Fibroblast of upper back skin (primary cell): ENCODE measurements at places on chromosomes 13 and 19.

DNA sequence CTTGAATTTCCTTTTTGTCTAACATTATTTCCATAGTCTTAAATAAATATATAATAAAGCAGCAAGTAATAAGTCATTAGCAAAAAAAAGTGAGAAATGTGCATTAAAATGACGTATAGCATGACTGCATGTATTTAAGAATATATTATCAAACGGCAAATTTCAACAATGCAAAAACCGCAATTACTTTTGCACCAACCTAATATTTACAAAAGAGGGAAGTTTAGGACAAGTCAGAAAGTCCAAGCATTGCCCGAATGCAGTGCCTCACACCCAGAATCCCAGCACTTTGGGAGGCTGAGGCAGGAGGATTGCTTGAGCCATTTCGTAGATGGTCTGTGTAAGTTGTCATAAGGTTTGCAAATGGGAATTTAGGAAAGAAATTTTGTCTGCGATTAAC lies 10.2 kb upstream of the NAXD start:
- no peak for DNase-seq

DNA sequence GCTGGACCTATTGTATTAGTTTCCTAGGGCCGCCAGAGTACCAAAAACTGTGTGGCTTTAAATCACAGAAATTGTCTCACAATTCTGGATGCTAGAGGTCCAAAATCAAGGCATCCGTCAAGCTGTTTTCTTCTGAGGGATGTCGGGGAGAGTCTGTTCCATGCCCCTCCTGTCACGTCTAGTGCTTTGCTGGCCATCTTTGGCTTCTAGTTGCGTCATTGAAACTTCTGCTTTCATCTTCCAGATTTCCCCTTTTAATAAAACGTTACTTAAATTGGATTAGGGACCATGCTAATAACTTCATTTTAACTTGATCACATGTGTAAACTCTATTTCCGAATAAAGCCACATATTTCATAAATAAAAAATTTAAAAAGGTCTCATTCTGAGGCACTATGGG lies 47.5 kb downstream of the TRPM4 start:
- no peak for DNase-seq

- no peak for DNase-seq
These were observed 3.6 kb upstream of the COMP start for GRCh38 chr19:18794692-18795091.

GRCh38 chr13:98556968-98557631 lies 19.8 kb downstream of the STK24 start:
- no peak for DNase-seq

DNA sequence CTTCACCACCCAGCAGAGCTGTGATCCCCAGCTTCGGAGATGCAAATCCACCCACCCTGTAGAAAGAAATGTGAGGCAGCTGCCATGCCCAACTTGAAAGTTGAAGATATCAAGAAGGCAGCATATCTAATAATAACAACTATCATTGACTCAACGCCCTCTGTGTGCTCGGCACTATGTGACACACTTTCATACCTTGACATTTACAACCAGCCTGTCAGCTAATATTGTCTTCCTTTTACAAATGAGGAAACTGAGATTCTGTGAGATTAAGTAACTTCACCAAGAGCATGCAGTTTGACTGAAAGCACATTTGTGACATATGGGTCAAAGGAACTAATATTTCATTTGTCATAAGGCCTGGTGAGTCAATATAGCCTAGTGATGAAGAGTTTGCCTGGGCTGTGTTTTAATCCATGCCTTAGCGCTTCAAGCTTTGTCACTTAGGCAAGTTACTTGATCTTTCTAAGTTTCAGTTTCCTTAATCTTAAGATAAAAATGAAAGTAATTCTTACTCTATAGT lies 137.0 kb downstream of the FLT1 start:
- no peak for DNase-seq

DNA sequence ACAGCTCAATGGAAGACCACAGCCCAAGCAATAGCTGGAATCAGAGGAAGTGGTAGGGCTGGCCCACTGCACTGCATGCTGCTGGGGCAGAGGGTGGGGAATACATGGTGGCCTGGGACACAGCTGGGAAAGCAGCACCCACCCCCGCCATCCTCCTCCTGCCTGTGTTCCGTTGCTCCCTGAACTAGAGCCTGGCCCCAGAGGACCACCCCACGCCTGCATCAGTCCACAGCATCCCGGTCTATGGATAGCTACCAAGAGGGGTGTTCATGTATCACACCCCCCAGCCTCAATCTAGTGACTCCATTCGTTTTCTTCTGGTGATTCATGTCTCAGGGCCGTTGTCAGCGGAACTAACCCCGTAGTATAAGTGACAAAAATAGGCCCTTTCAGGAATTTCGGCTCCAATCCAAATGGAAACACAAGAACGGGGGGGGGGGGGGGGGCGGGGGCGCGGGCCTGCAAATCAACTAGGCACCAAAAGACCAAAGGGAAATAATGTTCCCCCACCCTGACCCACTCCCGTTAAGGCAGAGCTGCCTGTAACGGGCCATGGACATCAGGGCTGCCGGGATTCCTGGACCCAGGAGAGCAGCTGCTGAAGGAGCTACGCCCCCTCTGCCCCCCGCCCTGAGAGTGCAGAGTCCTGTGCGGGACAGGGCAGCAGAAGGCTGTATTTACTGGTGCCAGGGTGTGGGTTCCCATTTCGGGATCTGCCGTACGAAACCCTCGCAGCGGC lies 18.9 kb upstream of the EPHX3 start:
- DNase-seq: peak; percentile 80

DNA sequence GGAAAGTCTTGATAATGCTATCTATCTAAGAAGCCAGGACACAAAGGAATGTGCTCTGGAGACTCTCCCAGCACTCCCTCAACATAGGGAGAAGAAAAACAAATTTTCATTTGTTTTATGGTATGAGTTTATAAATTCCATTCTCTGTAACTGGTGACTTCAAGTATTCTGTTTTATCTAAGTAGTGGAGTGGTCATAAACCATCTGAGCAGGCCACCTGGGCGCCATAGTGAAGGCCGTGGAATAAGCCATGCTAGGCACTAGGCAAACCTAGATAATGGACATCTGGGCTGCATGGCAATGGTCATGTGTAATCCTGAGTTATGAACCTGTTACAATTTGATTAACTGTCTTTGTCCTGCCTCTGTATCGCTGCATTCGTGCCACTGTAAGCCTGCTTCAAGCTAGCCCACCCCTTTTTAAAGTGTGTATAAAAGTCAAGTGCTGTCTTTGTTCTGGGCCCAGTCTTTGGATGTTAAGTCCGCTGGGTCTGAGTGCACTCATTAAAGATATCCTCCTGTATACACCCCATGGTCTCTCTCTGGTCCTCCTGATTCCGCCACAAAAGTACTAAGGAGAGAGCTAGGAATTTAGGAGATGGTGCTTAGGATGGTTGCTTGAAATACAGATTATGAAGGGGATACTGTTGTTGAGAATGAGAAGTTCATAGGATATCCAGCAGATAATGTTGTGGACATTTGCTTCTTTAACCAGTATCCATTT lies 13.2 kb downstream of the GTF2F2 start:
- DNase-seq: no peak

GRCh38 chr13:84659359-84659661 lies 777.0 kb upstream of the SLITRK1 start:
- peak; percentile 35 for DNase-seq

GRCh38 chr19:6723108-6723618 lies 2.7 kb upstream of the C3 start:
- DNase-seq: peak; percentile 56

GRCh38 chr13:97141564-97142005 lies 80.5 kb upstream of the MBNL2 start:
- peak; percentile 81 for DNase-seq

- DNase-seq: no peak
These were observed 12.3 kb downstream of the RUBCNL start for GRCh38 chr13:46374710-46375109.

DNA sequence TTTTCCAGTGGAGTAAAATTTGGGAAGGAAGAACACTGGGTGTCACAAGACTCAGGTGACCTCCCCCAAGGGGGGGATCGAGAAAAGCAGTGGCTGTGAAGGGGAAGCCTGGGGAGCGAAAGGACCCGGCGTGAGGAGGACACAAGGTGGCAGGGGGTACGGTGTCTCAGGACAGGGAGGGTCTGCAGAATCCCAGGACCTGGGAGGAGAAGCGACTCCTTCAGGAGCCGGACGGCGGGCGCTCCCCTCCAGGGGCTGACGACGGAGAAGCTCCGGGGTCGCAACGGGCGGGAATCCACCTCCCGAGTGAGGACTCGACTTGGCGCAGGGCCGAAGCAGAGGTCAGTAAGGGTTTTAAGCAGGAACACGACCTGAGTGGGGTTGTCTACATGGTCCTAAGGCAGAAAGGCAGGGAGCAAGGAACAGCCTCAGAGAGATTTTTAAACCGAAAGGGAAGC lies 529 bp downstream of the ZNF836 start:
- DNase-seq: no peak

- DNase-seq: no peak
These were observed 17.8 kb downstream of the PROZ start for GRCh38 chr13:113176280-113176679.

- DNase-seq: no peak
These were observed 62.4 kb downstream of the COLGALT1 start for GRCh38 chr19:17617807-17618192.
